ENCODE measurements at places on chromosomes 12 and 14.

GRCh38 chr12:30201301-30202160 lies 417.8 kb upstream of the TMTC1 start:
- no peak for DNase-seq

- no peak for DNase-seq
Observed at GRCh38 chr12:53651737-53652136, 24.1 kb downstream of the ATP5MC2 start.

- DNase-seq, result no peak
Observed at GRCh38 chr12:111558107-111558376, 41.1 kb downstream of the ATXN2 start.

GRCh38 chr12:124732275-124733075 lies 131.2 kb downstream of the SCARB1 start:
- DNase-seq, result no peak

DNA sequence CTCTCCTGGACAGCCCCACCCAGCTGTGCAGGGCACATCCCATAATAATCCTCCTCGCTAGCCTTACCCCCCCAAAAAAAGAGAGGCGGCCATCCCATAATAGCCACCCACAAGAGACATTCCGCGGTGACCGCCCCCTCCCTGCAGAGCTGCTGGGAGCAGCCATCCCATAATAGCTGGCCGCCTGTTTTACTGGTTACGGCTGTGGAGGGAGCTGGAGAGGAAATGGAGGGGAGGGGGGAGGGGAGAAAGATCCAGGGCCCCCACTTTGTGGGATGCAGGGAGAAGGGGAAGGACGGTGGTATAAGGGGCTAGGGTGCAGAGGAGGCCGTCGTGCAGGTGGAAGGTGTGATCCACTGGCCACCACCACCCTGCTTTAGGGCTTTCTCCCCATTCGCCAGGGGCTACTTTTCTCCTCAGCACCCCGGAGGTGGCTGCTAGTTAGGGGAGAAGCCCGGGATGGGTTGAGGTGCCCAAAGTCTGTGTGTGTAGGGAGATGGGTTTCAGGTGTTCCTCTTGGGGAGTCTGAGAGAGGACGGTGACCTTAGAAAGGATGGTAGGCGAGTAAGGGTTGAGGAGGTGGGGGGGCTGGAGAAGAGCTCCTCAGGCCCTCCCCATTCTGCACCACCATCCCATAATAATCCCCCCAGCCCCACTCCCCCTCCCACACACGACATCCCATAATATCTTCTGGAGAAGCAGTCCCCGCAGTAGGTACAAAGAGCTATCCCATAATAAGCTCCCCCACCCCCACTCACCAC lies 6.0 kb upstream of the CHD4 start:
- DNase-seq, result peak; percentile 70

DNA sequence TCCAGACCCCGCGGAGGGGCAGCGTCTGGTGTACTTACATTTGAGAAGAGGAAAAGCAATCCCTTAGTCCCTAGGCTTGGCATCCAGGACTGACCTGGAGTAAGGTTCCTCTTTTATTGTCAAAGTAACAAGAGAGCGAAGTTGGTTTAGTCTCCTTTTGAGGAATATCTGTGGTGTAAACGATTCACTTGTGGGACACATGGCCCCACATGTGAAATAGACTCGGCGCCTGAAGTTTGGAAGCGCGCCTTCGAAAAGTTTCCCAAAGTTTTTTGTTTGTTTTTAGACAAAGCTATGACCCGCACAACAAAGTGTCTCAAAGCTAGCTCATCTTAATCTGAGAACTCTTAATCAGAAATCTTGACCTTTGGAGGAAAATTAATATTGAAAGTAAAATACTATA lies 744 bp downstream of the STYX start:
- no peak for DNase-seq

DNA sequence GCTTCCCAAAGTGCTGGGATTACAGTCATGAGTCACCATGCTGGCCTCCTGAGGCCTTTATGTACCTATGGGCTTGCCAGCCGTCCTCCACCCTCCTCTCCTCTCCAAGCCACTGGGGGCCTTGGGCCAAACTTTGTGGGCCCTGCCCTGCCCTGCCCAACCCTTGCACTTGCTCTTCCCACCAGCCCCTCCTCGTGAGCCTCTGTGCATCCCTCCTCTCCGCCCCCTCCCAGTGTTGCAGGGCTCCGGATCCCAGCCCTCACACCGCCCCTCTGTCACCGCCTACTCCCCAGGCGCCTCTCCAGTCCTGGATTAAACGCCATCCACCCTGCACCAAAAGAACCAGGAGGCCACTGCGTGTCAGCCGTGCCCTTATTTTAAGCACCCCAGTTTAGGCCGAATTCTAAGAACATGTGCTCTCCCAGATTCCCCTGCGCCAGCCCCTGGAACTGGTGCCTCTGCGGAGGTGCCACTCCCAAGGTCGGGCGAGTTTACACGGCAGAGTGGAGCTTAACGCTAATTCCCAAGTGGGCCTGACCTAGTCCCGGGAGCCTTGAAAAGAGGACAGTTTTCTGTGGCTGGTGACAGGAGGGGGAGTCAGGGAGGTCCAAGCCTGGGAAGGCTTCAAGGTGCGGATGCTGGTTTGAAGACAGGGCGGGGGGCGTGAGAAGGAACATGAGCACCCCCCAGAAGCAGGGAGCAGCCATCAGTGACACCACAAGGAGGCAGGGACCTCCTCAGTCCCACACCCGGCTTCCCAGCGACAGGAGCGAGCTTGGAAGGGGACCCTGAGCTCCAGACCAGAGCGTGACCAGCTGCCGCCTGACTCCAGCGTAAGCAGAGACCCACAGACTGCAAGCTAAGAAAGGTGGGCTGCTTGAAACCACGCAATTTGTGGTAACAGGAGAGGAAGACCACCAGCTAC lies 21.2 kb upstream of the CDCA4 start:
- DNase-seq, result no peak

DNA sequence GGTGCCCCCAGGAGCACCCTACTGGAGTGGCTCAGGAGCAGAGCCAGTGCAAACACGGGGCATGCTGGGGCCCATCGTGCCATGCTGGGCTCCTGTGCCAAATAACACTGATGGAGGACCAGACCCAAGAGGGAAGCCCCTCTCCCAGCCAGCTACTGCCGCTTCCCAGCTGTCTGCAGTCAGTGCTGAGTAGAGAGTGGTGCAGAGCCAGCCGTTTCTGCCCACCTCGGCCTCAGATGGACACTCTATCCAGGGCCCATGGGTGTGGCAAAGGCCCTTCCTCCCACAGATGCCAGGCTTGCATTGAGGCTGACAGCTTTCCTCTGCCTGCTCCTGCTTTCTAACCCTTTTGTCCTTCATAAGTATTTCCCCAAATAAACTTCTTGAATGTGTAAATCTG lies 13.2 kb downstream of the CLBA1 start:
- no peak for DNase-seq

DNA sequence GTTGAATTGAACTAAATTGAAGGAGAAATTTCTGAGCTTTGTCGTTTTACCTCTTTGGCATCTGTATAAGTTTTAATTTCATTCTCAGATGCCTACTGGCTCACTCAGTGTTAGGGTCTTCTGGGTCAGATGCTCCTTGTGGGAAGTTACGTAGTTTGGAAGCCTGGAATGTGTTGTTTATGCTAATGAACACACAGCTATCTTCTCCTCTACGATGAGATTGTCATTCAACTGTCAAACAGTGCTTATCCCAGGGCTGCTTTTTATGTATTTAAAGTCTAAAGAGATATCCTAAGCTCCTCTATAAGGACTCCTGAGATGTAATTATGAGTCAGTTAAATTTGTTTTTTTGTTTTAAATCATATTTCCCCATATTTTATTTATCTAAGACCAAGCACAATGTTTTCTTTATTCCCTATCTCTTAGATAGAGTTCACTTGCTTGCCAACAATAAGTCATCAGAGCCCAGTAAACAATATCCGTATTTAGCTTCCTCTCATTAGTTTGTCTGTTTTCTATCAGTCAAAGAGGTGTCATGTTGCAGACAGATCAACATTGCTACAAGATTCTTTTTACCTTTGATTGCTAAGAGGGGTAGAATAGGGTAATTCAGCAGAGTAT lies 368.0 kb upstream of the PDE3A start:
- no peak for DNase-seq

- no peak for DNase-seq
Observed at GRCh38 chr12:101557094-101557493, 37.7 kb upstream of the MYBPC1 start.

DNA sequence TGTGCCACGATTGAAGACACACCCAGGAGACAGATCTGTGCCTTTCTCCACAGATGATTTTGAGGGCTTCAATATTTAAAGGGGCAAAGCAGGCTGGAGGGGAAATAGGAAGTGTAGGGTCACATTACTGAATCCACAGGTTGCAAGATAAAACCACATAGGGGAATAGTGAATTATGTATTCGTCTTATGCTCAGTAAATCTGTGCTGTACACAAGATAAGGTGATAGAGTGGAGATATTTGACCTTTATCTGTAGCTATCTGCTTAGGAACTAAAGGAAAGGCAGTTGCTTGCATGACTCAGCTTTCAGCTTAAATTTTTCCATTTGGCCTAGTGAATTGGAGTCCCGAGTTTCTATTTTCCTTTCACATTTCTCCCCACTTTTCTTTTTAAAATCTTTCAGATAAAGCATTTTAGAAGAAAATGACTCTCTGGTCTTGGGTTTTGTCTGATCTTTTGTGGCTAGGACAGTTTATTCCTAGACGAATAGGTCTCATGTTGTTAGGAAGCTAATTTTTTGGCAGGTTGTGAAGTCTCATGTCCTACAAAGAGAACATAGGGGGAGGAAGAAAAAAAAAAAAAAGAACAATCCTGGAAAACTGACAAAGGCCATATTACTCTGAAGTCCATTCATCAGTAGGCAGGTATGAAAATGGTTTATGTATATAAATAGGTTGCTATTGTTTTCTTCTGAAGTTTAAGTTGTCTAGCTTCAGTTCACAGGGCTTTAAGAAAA lies 55.4 kb downstream of the FBXO33 start:
- no peak for DNase-seq

DNA sequence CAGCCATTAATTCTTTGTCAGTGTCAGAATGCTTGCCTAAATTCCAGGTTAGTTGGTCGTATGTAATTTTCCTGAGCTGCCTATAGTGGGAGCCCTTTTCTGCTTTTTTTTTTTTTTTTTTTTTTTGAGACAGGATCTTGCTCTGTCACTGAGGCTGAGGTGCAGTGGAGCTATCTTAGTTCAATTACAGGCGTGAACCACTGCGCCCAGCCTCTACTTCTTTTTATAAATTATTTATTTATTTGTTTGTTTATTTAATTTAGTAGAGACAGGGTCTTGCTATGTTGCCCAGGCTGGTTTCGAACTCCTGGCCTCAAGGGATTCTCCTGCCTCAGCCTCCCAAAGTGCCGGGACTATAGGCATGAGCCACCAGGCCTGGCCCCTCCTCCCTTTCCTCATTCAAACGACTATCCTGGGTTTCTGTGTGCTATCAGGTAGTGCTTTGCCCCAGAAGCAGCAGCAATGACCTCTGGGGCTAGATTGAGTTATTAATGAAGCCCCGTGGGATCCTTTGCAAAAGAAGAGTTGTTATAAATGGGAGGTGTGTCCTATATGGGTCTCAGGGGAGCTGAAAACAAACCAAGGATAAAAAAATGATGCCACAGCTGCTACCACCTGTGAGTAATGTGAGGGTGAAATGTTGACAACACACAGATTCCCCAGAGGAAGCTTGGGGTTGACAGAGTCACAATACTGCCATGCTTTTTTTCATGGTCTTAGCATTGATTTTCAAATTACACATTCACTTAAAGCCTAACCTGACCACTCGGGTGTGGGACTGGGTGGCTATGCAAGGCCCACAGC lies 34.6 kb upstream of the NFKBIA start:
- no peak for DNase-seq

- no peak for DNase-seq
Observed at GRCh38 chr12:107400686-107401447, 284.7 kb upstream of the PWP1 start.

DNA sequence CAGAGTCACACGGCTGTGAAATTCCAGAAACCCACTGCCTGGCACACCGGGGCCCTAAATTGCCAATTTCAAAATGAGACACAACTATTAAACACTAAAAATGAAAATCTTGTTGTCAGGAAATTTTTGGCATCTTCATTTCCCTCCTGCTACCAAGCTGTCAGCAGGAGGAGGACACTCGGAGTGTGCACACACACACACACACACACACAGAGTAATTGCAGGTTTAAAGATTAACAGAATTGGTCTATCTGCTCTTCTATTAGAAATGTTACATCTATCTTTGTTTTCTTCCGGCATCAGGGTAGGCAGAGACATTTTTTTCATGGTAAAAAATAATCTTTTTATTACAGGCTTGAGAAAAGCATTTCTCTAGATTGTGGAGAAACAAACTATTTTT lies 314.2 kb downstream of the EGLN3 start:
- no peak for DNase-seq

GRCh38 chr12:1044696-1045095 lies 53.7 kb downstream of the ERC1 start:
- DNase-seq, result no peak

DNA sequence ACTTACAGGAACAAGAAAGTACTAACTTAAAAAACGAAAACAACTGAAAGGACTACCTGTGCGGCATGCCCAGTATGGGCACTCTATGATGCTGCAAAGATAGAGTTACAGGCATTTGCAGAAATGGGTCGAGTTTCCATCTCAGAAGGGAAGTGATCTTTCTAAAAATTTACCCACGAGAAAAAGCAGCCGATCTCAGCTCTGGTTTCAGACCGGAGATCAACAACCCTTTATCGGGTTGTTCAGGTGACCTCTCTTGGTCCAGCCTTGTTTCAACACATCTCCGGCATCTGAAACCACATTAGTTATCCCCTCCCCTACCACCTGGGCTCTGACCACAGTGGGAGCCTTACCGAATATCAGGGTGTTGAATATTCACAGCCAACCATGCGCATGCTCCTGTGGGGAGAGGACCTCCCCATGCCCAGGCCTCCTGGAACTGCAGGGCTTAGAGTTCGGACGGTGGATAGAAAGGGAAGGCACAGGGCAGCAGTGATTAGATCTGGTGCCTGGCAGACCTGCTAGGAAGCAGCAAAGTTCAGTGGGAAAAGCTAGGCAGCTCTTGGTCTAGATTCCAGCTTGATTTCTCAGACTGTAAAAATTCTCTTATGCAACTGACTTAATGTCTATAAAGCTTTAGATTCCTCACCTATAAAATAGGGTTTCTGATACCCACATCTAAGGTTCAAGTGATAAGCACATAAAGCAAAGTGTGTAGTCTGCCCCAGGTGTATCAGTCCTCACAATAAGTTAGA lies 906.0 kb downstream of the VRK1 start:
- peak; percentile 60 for DNase-seq

DNA sequence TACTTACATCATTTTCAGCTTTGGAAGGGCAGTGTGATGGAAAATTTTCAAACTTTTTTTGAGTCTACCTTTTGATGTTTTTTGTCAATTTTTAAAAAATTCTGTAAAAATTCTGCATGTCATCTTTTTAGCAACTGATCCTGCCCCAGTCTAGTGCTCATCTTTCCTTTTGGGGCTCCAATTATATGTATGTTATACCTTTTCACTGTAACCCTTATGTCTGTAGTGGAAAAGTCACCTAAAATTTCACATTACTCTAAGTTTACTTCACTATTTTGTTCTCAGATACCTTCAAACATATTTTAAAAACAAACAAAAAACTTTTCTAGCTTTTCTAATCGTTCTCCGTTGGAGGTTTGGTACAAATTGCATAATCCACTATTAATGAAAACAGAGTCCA lies 32.5 kb upstream of the MYRFL start:
- DNase-seq, result no peak
